ENCODE measurements at places on chromosomes 7 and 10.

- no peak for DNase-seq
Observed at GRCh38 chr10:16965740-16966447, 148.7 kb upstream of the RSU1 start.

DNA sequence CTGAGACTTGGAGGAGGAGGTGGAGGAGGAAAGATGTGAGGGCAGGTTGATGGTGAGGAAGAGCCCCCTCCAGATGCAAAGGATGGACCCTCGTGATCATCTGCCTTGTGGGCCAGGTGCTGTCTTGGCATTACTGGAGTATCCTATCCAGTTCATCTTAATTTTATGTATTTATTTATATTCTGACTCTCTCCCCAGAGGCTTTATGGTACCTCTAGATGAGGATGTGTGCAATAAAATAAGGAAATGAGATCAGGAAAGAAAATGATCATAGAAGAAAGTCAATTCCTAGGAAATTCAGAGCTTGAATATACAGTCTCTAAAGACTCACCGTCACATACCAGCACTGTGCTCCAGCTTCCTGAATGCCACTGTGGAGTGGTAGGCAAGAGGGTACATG is 94.1 kb downstream of the LRRC18 start:
- DNase-seq: no peak

- DNase-seq: no peak
Observed at GRCh38 chr10:117542706-117543224, at the start of gene EMX2. Gene EMX2 (plus strand): TSS chr10:117542746. CDS start chr10:117543268, 522 bp downstream.

DNA sequence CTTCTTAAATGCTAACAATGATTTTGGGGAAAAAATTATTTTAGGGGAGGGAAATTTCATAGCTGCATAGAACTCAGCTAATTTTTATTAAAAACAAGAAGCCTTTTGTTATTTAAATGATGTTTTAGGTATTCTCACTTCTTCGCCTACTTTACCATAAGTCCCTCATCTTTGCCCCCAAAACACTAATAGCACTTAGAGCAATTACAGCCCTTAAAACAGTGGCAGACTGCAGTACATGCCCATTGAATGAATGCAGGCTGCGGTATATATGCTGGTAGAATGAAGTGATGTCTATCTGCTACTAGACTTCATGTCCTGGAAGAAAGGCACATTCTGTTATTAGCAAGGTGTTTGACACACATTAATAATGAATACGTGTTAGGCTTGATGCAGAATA is 2.9 kb upstream of the SPAG6 start:
- DNase-seq: no peak

DNA sequence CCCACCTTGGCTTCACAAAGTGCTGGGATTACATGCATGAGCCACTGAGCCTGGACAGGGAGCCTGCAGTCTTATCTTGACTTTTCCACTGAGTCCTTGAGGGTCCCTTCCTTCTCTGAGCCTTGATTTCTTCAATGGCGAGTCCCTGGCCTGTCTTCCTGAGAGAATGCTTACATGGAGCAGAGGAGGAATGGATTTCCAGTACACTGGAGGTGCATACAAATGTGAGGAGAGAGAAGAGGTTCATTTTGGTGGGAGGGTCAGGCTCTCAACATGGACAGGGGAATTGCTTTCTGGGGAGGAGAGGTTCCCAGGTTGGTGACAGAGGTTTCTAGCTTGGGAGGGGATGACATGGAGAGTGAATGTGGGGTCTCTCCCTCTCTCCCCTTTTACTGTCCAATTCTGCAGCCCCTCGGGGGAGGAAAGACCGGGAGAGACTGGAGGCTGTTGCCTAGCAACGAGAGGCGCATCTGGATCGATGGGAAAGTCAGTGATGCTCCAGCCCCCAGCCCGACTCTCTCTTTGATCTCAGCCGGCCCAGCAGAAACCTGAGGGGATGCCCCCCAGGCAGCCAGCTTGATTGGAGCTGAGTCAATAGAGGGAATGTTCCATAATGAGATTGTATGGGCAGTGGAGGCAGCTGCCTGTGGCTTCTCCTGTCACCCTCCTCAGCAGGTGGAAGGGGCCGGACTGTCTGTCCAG is 14.8 kb downstream of the SRRM3 start:
- no peak for DNase-seq

- no peak for DNase-seq
Observed at GRCh38 chr7:75687246-75688088, 51.3 kb downstream of the HIP1 start.

GRCh38 chr7:39488467-39489393 is 77.5 kb upstream of the YAE1 start:
- DNase-seq: no peak

GRCh38 chr10:13271552-13272163 is 28.2 kb downstream of the PHYH start:
- DNase-seq: no peak

DNA sequence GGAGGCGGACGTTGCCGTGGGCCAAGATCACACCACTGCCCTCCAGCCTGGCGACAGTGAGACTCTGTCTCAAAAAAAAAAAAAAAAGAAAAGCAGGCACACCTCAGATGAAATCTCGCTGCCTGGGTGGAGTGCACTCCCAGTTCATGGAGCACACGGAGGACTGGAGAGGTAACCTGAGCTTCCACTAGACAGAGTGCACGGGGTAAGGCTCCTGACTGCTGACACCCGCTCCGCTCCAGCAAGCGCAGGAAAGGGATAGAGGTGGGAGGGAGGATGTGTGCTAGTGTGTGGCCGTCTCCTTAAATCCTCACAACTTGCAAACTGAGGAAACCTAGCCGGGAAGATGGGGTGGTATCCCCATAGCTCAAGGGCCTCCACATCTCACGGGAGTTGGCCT is 50.8 kb downstream of the FAM53B start:
- no peak for DNase-seq

DNA sequence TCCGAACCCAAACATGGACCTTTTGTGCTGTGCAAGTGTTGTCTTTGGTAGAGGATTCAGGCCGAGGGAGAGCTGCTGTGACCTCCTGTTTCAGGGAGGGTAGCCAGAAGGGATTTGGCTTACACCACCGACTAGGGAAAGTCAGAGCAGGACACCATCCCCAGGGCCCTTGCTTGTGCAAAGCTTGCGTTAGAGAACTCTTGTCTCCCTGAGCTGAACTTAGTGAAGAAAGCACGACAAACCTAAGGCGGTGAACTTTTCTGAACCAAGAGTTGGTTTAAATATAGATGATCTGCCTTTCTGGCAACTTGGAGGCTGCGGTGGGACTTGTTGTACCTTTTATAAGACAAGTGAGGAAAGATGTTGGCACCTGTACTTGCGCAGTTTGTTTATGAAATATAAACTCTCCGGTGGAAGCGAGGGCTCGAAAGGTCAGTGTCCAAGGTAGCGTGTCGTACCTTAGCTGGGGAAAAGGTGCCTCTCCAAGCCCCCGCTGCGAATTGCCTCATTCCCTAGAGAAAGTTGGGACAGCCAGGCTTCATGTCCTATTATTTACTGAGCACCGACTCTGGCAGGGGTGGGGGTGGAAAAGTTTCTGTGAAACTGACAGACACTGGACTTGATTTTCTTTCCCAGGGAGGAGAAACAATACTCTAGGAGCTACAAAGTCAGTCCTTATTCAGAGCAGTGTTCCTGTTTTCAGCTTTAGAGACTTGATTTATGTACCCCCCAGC is 31.6 kb downstream of the WBP1L start:
- DNase-seq: no peak

GRCh38 chr10:21750424-21750823 is 216.4 kb downstream of the MLLT10 start:
- DNase-seq: no peak

- no peak for DNase-seq
Observed at GRCh38 chr7:133542209-133542780, 289.4 kb downstream of the EXOC4 start.

- DNase-seq: no peak
Observed at GRCh38 chr10:114412907-114413797, 8.8 kb upstream of the AFAP1L2 start.

DNA sequence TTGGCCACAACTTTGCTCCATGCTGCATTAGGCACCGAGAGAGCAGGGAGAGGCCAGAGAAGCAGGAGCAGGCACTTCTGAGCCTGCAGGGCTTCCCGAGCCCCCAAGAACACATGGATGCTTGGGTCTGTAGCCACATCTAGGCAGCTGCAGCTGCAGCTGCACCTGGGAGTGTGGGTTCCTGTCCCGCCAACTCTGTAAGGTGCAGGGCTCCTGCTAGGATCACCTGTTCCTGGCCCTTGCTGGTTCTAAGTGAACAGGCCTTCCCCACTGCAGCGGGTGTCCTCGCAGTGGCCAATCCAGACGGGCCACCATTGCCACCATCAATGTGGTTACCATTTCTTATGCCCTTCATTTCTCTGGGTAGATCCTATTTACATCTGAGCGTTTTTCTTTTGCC is 330.3 kb downstream of the AUTS2 start:
- no peak for DNase-seq

GRCh38 chr10:29446327-29446726 is 157.5 kb downstream of the LYZL1 start:
- DNase-seq: no peak

GRCh38 chr10:404991-405390 is 269.7 kb downstream of the ZMYND11 start:
- DNase-seq: no peak

DNA sequence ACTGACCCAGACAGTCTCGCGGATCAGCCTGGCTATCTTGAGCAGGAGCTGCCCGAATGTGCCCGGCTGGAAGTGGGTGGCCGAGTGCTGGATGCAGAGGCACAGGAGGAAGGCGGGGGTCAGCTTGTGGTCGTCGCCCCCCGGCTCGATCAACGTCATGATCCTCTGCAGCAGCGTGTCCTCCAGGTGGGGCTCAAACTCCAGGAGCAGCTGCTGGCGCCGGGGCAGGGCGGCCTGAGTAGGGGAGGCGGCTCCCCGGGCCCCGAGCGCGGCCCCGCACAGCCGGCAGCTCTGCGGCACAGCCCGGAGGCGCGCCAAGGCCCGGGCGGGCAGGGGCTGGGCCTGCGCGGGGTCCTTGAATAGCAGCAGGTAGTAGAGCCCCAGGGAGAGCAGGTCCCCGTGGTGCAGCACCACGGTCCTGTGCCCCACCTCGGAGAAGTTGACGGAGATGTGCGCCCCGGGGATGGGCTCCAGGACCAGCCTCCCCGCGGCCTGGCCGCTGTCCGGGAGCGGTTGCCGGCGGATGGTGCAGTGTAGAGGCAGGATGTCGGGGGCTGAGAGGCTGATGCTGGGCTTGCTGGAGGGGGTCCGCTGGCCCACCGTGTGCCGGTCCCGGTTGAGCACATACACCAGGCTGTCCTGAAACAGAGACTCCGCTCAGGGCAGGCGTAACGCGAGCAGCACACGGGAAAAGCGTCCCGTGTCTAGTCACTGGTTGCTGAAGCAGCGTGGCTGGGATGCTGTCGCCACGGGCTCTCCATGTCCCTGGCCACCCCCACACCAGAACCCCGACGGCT is 27.0 kb downstream of the PAPOLB start:
- DNase-seq: no peak

DNA sequence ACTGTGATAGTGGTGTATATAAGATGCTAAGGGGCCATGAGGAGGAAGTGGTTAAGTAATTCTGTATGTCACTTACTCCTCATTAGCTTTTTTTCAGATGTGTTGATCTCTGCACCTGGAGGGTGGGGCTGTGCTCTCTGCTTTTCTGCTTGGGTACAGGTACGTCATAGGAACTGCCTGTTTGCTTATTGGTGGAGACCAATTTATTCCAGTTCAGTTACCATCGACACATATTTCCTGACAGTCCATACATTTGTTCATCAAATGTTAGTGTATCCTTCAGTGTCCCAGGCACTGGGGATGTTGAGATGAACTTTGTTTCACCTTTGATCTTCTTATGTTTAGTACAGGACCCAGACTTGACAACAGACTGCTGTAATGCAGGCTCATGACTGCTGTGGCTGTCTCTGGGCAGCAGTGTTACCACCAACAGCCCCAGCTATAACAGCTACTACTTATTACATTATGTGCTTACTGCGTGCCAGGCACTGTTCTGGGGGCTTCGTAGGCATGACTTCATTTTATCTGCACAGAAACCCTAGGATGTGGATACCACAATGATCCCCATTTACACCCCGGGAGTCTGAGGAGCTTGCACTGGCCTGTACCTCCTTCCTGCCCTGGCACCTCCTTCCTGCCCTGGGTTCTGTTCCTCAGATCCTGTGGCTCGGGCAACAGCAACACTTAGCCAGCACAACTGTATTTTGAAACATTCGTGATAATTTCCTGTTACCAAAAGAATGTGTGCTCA is 87.4 kb downstream of the BUB3 start:
- no peak for DNase-seq

DNA sequence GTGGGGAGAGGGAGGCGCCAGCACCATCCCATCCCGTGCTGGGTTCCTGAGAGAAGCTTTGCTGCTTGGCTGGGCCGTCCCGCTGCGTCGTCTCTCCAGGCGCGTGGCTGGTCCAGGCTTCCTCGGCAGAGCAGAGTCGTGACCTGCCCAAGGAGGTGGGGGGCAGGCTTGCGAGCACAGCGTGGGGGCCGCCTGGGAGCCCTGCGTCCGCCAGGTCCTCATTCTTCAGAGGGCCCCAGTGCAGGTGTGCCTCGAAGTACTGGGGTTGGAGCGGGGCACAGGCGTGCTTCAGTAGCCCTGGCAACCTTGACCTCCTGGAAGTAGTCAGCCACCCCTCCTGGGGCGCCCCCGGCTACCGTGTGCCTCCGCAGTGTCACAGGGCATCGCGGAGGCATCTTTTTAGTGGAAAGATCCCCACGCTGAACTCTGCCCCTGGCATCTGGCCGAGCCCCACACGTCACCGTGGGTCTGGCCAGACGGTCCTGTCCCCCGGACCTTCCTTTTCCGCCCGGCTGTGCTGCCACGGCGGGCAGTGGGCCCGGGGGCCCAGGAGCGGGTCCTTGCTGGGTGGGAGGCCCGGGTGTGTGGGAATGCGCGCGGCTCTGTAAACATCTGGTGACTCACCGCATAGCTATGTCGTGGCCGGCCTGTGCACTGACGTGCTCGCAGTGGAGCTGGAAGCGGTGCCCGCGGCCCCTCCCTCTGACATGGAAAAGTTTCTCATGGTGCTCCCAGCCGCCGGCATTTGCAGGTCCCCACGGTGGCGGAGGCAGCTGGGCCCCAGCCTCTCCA is 6.4 kb downstream of the MAFK start:
- no peak for DNase-seq

DNA sequence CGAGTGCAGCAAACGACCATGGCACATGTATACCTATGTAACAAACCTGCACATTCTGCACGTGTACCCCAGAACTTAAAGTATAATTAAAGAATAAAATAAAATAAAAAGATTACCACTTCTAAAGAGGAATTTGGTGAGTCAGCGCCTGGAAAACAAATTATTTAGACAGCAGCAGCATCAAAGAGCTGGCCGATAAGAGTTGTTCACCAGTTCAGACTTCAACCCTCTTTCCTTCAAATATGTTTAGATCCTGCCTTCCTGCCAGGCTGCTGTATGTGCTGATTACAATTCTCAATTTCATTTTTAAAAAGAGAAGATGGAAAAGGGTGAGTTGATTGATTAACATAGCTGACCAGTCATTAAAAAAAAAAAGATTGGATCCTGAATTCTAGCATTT is 672.0 kb upstream of the NRP1 start:
- no peak for DNase-seq

- DNase-seq: no peak
Observed at GRCh38 chr10:18204039-18204835, 64.0 kb downstream of the CACNB2 start.

DNA sequence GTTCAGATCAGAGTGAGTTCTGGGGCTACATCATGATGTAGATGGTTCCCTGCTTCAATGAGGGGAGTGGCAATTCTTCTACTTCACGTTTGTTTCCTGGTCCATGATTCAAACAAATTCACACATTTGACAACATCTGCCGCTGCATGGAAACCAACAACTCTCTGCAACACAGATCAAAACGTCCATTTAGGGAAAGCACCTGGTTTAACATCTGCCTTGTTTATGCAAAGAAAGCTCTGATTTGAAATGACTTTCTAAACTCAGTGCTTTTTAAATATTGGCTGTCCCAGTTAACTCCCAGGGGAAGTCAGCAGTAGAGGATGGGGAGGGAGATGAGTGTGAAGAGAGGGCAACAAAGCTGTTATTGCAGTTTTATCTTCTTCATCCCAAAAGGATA is 93.8 kb downstream of the GAD2 start:
- no peak for DNase-seq

Measured in NCI-H1105 (cell line).